ENCODE measurements at places on chromosomes 16 and 17.

DNA sequence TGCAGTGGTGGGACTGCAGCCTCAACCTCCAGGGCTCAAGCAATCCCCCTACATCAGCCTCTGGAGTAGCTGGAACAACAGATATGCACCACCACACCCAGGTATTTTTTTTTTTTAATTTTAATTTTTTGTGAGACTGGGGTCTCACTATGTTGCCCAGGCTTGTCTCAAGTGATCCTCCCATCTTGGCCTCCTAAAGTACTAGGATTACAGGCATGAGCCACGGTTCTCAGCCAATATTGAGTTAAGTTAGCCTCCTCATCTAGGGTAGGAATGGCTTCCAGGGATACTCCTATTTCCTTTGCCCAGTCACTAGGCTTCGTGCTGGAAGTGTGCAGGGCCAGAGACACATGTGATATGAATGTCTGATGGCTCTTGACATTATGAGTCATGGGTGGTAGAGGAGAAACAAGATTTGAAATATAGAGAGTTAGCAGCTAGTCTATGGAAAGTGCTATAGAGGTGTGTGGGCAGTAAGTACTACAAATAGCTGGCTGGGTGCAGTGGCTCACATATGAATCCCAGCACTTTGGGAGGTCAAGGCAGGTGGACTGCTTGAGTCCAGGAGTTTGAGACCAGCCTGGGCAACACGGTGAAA lies 8.0 kb upstream of the HES7 start:
- no peak for DNase-seq

DNA sequence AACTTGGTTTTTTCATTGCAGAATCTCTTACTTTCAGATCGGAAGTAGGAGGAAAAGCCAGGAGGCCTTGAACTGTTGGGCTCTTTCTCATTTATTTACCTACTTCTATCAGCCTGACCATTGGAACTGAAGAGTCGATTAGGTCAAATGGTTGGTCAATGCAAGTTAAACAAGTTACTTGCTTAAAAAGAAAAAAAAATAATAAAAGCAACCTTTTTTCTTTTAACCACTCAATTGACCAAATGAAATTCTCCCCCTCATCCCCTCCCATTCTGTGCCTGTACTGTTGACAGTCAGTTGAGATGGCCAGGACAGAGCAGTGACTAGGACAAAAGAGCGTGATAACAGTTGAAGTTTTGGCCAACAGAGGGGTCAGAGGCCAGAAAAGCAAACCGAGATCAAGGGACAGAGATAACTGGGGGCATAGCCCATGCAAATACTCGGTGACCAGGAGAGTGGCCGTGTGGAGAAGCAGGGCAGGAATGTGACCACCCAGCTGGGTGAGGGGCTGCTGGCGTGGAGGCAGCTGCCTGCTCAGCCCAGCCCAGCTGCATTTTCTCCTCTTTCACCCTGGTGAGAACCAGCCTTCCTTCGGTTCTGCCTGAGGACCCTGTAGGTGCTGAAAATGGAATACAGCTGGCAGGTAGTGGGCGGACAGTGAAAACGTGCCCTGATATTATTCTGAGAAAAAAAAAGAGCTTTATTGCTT lies 72.2 kb downstream of the HS3ST3B1 start:
- DNase-seq = no peak

GRCh38 chr16:82182266-82183003 lies 12.4 kb upstream of the MPHOSPH6 start:
- DNase-seq = no peak

- no peak for DNase-seq
Observed at GRCh38 chr17:40556198-40556661, 9.0 kb downstream of the CCR7 start.

DNA sequence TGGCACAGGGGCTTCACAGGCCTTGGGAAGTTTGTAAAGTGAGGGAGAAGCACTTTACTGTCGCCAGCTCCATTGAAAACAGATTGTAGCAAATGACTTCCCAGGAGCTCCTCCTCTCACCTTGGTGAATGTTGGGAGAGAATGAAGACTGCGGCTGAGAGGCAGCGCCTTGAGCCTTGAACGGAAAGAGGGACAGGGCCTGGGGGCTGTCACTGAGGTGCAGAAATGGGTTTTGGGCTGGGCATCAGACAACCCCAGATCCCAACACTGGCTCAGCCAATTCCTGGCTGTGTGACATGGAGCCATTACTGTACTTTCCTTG lies 603 bp upstream of the MRTFB start:
- DNase-seq = no peak

DNA sequence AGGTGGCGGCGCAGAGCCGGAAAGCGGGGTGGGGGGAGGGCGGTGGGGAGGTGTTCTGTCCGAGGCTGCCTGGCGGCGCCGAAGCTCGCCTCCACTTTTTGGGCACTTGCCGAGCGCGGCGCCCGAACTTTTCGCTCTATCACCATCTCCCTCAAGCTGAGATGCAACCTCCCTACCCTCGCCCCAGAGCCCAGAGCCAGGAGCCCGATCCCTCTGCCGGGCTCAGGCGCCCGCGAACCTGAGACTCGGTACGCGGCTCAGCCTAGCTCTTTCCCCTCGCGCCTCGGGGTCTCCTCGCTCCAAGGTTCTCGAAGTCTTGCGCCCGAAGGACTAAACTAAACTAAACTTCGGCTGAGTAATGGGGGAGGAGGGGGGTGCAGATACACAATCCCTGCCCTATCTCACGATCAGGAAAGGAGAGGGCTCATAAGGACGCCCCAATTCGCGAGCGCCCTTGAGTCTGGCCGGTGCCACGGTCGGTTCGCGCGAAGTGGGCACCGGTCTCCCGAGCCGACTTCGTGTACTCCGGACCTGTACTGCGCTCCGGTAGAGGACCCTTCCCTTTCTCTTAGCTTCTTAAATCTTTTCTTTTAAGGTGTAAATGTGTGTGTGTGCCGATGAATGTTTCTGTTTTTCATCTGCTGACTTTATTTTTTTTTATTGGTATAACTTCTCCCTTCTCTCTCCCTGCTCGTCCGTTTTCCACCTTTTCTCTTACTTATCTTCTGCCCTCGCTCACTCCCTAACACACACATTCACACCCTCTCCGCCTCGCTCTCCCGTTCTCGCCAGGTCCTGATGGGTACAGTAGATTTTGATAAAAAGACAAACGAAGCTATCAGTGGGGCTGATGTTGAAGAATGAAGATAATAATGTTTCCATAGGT lies 1.9 kb upstream of the SALL1 start:
- no peak for DNase-seq

DNA sequence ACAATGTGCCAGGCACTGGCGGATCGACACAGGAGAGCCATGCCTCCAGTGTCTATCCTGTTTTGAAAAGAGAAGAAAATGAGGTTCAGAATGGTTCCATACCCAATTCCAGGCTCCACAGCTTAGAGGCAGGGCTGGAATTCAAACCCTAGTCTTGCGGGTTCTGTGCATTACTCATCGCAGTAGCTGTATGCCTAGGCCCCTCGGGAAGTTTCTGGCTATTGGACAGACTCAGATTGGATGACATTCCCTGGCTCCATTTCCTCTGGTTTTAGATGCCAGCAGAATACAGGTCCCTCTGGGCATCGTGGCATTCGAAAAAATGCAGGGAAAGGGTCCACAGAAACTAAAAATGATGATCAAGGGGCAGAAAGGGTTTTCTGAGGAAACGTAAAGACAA lies 184.7 kb downstream of the COPRS start:
- no peak for DNase-seq

- no peak for DNase-seq
Observed at GRCh38 chr17:50071692-50072091, 15.8 kb downstream of the ITGA3 start.

- no peak for DNase-seq
Observed at GRCh38 chr16:13414154-13414553, 505.8 kb upstream of the ERCC4 start.

DNA sequence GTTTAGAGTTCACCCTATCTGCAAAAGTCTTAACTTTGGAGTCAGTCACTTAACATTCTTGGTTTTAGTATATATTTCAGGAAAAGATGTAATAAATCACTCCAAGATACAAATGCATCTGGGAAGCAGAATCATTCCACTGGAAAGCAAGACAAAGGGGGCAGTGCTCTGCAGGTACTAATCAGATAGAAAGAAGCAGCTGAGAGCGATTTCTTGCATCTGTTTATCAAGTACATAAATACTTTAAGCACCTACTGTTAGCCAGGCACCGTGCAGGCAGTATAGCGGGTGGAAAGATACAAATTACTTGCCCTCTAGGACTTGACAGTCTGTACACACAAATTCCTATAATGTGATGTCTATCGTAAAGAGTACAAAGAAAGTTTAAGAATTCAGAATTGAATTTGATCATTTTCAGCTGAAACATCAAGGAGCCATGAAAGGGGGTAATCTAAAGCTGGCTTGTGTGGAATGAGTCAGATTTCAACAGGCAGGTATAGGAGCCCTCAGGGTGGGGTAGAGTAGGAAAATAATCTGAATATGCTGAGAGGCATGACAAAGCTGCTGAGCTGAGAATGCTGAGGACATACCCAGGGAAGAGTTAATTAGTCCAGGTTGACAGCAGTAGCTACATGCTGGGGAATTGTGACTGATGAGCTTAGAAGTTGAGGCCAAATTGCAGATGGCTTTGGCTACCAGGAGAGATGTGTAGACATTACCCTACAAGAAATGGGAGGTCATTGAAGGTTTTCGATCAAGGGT lies 110.2 kb downstream of the CA10 start:
- no peak for DNase-seq

DNA sequence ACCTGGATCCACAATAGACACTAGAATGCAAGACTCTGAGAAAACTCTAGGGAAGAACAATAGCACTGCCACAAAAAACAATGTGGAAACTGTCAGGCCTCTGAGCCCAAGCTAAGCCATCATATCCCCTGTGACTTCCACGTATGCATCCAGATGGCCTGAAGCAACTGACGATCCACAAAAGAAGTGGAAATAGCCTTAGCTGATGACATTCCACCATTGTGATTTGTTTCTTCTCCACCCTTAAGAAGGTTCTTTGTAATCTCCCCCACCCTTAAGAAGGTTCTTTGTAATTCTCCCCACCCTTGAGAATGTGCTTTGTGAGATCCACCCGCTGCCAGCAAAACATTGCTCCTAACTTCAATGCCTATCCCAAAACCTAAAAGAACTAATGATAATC lies 39.2 kb upstream of the TNRC6C start:
- no peak for DNase-seq

GRCh38 chr17:49433000-49433694 lies 18.5 kb upstream of the PHB1 start:
- no peak for DNase-seq

DNA sequence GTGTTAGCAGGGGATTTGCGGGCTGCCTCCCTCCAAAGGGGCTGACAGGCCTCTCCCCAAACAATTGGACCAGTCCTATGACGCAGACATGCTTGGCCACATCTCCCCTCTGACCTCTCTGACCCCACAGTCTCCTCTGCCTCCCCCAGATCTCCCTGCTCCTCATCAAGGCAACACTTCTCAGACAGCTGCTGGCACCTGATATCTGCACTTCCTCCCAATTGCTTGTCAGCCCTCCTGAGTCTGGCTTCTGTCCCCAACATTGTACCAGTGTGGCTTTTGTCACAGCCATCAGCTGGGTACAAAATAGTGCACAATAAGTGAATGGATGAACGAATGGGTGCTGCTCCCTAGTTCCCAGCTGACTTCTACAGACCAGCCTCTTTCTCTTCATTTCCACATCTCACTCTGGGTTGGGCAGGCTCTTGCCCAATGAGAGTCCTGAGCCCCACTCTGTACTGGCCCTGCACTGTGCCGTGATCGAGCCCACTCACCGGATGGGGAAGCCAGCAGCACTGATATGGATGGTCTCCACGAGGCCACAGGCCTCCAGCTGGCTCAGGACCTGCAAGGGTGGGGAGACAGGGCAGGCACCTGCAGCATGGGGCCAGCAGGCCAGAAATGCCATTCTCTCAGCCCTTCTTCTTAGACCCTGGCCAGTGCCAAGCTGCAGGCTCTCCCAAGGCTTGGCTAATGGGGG lies 17.1 kb downstream of the ZNHIT3 start:
- no peak for DNase-seq

DNA sequence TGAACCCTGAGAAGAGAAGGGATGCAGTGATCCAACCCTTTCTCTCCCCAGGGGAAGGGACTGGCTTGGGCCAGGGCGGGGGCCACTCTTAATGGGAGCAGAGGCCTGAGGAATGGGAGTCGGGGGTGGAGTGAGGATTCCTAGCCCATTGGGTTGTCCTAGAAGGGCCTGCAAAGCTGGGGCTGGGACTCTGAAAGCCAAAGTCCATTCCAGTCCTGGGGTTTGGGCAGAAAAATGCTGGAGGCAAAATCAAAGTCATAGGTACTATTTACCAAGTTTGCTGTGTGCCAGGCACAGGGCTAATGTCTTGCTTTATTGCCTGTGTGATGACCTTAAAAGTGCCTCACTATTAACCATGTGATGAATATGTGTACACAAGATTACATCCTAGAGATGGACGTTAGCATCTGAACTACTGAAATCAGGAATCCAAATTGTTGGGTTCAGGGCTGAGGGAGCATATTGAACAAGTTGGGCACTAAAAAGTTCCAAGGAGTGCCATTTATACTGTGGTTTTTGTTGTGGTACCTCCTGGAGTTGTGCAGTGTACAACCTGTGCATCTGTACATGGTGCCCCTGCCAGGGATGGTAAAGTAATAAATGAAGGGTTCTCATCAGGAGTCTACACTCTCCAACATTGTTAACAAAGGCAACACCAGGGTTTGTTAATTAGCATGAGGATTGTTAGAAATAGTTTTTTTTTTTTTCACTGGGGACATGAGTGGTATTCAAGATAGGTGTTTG lies 84.4 kb upstream of the NKD1 start:
- DNase-seq = no peak

Data from activated effector memory CD4-positive, alpha-beta T cell treated with Interleukin-2 at 50 U/mL for 16 hours (primary cell).